ENCODE measurements at places on chromosomes 16 and 17.

DNA sequence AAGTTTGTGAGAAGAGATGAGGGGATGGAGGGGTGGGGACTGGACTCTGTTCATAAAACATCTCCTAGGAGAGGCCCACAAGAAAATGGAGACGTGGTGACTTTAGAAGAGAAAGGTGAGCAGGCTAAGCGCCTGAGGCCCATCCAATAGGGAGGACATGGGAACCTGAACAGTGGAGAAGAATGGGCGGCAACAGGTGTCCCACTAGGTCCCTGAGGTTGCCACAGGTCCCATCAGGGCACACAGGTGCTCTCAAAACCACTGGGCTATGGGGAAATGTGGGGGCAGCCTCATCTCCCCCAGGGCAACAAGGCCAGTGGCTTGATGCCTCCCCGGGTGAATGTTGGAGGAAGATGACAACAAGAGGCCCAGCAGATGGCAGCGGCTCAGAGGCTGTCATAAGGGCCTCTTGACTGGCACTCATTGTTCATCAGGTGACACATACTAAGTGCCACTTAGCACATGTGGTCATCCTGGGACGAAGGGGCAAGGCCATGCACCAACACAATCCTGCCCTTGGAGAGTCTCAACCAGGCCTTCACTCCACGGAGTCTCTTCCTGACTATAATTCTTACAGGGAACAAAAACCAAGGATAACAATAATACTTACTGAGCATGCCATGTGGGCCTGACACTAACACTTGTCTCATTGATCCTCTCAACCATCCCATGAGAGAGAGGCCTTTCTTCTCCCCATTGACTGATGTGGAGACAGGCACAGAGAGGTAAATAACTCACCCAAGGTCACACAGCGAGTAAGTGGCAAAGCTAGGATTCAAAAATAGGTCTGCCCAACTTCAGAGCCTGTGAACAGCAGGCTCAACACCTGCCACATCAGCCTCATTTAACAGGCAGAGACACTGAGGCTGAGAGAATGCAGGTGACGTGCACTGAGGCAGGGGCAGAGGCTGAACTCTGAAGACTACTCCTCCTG lies 38.0 kb downstream of the CUEDC1 start:
- no peak for DNase-seq

- no peak for DNase-seq
Observed at GRCh38 chr17:11641521-11642275, 43.4 kb downstream of the DNAH9 start.

DNA sequence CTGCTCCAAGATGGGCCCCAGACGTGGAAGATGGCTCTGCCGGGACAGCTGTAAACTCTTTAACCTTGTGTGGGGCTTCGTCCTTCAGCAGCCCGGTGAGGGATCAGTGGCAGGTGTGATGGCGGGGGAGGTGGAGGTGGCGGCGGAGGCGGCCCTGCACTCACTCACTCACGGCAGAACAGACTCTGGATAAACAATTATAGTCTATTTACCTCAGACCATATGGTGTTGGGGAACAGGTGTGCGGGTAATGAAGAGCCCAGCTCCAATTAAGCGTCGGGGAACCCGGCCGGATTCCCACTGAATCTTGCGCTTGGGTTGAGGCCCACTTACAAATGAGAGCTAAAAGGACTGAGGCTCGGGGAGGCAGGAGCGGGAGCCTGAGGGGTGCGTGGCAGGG lies 104.3 kb upstream of the SDK2 start:
- no peak for DNase-seq

GRCh38 chr17:59401725-59402124 lies 70.3 kb downstream of the YPEL2 start:
- no peak for DNase-seq

GRCh38 chr17:14840616-14841231 lies 424.4 kb downstream of the PMP22 start:
- DNase-seq: peak; percentile 60

- DNase-seq: no peak
Observed at GRCh38 chr16:27685807-27686206, 135.9 kb downstream of the KATNIP start.

- no peak for DNase-seq
Observed at GRCh38 chr17:81049372-81049911, 14.5 kb downstream of the BAIAP2 start.

GRCh38 chr17:5816491-5817070 lies 232.3 kb upstream of the NLRP1 start:
- DNase-seq: no peak

- peak; percentile 41 for DNase-seq
Observed at GRCh38 chr17:4152471-4152870, 9.5 kb downstream of the CYB5D2 start.

GRCh38 chr16:976389-976931 lies 5.1 kb upstream of the SOX8 start:
- DNase-seq: no peak

- DNase-seq: no peak
Observed at GRCh38 chr17:74343121-74343520, 17.1 kb downstream of the KIF19 start.

DNA sequence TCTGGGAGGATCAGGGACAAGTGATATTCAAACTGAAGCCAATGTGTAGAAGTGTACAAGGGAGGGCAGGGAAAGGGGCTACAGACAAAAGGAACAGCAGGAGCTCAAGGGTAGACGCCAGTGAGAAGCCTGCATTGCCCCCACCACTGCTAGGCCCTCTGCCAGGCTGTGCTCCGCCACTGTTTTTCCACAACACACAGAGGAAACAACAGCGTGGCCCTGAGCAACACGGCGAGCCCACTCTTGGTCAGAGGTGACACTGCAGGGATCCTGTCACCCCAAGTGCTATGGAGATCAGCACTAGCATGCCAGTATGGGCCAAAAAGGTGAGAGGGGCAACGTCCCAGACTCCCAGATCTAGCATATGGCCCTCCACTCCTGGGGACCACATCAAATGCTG lies 23.4 kb downstream of the MYO18A start:
- no peak for DNase-seq

DNA sequence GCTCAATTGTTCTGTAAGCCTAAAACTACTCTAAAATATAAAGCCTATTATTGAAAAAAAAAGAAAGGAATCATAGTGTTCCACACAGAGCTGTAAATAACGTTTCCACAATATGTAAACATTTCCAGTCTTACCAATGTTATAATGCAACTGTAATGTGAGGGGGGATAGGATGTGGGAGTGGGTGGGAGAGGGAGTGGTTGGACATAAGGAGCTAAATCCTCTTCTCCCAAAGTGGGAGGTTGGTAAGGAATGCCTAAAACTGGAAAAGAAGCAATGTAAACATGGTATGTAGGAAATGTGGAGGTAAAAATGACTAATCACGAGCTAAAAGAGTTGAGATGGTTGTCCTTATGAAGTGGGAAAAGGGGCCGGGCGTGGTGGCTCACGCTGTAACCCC lies 17.6 kb upstream of the SBK1 start:
- no peak for DNase-seq

DNA sequence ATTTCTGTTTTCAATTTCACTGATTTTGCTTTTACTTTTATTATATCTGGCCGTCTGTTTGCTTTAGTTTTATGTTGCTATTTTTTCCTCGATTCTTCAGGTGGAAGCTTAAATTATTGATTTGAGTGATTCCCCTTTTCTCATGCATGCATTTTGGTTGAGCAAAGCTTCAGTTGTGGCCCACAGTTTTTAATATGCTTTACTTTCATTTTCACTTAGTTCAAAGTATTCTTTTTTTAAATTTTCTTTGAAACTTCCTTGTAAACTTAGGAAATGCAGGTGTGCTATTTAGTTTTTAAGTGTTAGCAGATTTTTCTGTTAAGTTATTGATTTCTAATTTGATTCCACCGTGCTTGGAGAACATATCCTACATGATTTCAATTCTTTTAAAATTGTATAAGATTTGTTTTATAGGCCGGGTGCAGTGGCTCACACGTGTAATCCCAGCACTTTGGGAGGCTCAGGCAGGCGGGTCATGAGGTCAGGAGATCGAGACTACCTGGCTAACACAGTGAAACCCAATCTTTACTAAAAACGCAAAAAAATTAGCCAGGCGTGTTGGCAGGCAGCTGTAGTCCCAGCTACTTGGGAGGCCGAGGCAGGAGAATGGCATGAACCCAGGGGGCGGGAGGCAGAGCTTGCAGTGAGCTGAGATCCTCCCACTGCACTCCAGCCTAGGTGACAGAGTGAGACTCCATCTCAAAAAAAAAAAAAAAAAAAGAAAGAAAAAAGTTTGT lies 531.2 kb downstream of the KIF2B start:
- no peak for DNase-seq

DNA sequence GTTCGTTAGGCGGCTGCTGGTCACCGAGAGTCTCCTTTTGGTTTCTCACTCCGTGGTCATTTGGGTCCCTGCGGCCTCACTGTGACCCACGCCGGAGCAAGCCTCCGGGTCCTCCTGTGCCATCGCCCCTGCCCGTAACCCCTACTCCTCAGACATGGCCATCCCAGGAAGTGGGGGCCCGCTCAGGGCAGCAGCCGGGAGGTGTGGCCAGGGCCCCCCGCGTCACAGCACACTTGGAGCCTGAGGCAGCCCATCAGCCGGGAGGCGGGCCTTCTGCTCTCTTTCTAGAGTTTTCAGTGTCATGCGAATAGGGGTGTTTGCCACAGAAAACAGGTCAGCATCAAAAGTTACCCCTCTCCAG lies 7.9 kb upstream of the WFIKKN1 start:
- DNase-seq: no peak

DNA sequence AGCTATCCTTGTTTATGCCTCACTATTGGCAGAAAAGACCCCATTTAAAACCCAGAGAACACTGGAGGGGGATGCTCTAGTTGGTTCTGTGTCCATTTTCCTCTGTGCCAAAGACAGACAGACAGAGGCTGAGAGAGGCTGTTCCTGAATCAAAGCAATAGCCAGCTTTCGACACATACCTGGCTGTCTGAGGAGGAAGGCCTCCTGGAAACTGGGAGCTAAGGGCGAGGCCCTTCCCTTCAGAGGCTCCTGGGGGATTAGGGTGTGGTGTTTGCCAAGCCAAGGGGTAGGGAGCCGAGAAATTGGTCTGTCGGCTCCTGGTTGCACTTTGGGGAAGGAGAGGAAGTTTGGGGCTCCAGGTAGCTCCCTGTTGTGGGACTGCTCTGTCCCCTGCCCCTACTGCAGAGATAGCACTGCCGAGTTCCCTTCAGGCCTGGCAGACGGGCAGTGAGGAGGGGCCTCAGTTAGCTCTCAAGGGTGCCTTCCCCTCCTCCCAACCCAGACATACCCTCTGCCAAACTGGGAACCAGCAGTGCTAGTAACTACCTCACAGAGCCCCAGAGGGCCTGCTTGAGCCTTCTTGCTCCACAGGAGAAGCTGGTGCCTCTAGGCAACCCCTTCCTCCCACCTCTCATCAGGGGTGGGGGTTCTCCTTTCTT lies 56.1 kb downstream of the IGF2BP1 start:
- DNase-seq: no peak

DNA sequence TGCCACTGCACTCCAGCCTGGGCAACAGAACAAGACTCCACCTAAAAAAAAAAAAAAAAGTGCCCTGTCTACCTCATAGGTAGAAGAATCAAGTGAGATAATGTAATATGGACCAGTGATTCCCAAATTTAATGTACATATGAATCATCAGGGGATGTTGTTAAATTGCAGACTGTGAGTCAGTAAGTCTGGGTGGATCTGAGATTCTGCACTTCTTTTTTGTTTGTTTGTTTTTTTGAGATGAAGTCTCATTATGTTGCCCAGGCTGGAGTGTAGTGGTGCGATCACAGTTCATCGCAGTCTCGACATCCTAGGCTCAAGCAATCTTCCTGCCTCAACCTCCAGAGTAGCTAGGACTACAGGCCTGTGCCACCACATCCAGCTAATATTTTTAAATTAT lies 31.6 kb downstream of the HOXB1 start:
- no peak for DNase-seq

- DNase-seq: no peak
Observed at GRCh38 chr17:63032142-63032541, 66.1 kb downstream of the TANC2 start.

GRCh38 chr16:89572073-89572484 lies 3.5 kb upstream of the CPNE7 start:
- DNase-seq: no peak

GRCh38 chr16:74140557-74140956 lies 156.1 kb upstream of the PSMD7 start:
- DNase-seq: no peak

Data from amniotic stem cell (primary cell).